ENCODE measurements at places on chromosomes 2 and 18.

GRCh38 chr2:25302758-25303375 is 38.9 kb downstream of the DNMT3A start:
- DNase-seq, result no peak

- no peak for DNase-seq
Observed at GRCh38 chr2:46781468-46782189, 134.0 kb downstream of the MCFD2 start.

DNA sequence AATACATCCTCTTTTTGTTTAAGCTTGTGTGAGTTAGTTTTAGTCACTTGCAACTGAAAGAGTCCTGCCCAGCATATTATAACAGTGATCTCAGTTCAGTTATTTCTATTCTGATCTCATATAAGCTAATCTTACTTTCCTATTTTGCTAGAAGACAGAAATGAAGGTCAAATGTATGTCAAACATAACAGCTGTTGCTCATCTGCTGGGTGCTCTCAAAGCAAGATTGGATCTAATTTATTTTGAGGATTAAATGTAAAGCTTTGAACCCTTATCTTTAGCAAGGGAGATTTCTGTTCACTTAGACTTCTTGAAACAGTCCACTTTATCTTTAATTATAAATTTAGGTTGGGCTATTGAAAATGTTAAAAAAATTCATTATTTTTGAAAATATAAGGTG is 31.2 kb downstream of the CRYGD start:
- no peak for DNase-seq

DNA sequence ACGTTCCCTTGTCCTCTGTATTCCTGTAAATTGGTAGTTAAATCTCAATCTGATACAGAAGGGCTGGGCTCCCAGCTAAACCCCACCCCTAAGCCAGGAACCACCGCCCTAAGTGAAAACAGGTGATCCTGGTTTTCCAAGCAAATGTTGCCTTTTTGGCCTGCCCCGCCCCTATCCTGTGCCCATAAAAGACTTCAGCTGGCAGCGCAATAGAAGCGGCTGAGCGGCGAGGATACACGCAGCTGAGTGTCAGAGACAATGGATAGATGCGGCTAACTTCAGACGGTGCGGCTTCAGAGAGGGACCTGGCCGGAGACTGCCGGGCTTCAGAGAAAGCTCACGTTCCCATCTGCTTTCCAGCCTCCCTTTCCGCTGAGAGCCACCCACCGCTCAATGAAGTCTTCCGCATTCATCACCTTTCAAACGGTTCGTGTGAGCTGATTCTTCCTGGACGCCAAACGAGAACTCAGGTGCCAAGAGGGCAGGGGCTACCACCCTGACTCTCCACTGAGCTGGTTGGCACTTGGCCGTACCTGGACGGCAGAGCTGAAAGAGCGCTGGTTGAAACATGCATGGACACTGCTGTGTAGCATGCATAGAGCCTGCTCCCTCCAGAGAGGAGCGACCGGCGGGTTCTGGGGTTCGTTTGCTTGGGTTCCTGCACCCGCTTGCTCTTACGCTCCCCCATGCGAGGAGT is 49.5 kb upstream of the POLE4 start:
- DNase-seq, result no peak

DNA sequence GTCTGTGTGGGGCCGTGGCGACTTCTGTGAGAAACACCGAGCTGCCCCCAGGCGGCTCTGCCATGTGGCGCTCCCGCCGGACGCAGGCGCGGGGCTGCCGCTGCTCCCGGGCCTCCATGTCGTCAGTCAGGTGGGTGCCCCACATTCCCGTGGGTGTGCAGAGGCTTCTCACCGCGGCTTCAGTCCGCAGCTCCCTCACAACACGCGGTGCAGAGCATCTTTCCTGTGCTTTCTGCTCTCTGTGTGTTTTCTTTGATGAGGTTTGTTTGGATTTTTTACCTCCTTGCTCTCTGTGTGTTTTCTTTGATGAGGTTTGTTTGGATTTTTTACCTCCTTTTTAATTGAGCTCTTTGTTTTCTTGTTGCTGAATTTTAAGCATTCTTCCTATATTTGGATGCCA is 13.0 kb downstream of the AQP12A start:
- no peak for DNase-seq

DNA sequence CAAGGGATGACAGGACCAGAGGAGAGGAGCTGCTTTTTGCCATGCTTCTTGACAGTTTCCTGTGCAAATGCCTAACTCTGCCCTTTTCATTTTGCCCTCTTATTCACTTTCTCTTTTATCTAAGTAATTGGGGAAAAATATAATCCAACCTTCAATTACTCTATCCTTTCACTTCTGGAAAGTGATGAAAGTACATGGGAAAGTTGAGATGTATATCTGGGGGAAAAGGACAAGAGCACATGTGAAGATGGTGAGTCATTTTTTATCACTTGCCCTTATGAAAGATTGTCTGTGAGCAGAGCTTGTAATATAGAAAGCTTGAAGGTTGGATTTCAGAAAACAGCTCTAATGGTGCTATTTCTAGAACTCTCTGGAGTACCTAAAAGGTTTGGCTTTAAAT is 1070.7 kb downstream of the CNTNAP5 start:
- no peak for DNase-seq

GRCh38 chr2:237336131-237336530 is 77.8 kb downstream of the COL6A3 start:
- DNase-seq, result no peak

- no peak for DNase-seq
Observed at GRCh38 chr2:45648636-45649035, 2.8 kb upstream of the PRKCE start.

DNA sequence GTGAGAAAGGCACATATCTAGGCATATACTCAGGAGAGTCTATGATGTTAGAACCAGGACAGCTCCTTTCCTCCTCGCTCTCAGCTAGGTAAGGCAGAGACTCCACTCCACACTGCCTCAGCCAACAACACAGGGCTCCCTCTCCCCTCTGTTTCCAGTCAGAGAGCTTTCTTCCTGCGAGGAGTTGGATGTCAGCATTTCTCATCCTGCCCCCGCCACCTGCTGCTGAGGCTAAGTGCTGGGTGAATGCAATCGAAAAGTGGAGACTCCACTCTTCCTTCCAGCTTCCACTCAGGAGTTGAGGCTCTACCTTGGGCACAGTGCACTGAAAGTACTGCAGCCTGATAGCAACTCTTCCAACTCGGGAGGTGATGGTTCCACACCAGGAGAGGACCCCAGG is 177.2 kb upstream of the RAB6C start:
- no peak for DNase-seq
